ENCODE measurements at places on chromosomes 6 and 20.

GRCh38 chr20:51116765-51117686 lies 94.1 kb upstream of the KCNG1 start:
- DNase-seq: no peak

DNA sequence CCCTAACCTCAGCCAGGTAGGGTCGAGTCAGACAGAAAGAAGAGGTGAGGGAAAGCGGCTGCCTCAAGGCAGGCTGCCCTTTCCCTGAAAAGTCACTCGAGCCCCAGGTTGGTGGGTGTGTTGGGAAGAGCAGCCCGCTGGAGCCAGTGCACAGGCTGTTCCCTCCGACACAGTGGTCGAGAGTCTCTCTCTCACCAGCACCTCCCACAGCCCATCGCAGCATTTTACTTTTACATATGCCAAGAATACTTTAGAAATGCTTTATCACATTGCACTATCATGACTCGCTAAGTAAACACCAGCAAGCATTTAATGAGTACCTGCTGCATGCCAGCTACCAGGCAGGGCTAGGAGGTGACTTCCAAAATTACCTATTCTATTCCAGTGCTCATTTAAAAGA lies 1.7 kb downstream of the PRPH2 start:
- no peak for DNase-seq

- no peak for DNase-seq
These were observed 58.0 kb upstream of the SLC4A11 start for GRCh38 chr20:3297079-3297378.

GRCh38 chr6:118764766-118765165 lies 113.4 kb upstream of the CEP85L start:
- DNase-seq: no peak

DNA sequence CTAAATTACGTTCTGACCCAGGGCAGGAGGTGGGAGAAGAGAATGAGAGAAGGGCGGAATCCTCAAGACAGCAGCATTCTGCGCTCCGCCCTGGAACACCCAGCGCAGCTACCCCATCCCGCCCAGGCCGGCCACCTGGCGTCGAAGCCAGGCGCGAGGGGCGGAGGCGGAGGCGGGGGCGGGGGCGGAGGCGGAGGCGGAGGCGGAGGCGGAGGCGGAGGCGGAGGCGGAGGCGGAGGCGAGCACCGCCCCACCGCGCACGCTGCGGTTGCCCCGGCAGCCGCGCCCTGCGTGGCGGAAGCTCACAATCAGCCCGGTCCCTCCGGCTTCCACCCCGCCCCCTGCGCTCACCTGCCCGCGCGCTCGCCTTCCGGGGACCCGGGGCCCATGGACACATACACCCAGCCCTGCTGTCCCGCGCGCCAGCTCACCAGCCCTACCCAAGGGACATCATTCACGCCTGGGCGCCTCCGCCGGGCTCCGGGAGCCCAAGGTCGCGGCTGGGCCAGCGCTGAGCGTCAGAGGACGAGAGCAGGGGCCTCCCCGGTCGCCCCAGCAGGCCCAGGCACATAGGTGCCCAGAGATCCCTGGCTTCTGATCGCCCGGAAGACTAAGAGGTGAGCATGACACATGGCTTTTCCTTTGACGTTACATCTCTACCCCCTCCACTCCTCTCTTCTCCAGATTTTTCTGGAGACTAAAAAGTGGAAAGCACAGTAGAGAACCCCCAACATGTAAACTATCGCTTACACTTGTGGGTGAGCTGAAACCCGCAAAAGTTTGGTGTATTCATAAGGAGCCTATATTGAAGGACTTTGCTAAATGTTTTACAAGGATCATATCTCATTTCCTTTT lies at the start of gene ANKEF1:
ANKEF1 (plus strand) TSS at position 271 of the 855 bp plus-strand sequence. CDS start 3,315 bp downstream, outside the sequence.
- peak; percentile 45 for DNase-seq

DNA sequence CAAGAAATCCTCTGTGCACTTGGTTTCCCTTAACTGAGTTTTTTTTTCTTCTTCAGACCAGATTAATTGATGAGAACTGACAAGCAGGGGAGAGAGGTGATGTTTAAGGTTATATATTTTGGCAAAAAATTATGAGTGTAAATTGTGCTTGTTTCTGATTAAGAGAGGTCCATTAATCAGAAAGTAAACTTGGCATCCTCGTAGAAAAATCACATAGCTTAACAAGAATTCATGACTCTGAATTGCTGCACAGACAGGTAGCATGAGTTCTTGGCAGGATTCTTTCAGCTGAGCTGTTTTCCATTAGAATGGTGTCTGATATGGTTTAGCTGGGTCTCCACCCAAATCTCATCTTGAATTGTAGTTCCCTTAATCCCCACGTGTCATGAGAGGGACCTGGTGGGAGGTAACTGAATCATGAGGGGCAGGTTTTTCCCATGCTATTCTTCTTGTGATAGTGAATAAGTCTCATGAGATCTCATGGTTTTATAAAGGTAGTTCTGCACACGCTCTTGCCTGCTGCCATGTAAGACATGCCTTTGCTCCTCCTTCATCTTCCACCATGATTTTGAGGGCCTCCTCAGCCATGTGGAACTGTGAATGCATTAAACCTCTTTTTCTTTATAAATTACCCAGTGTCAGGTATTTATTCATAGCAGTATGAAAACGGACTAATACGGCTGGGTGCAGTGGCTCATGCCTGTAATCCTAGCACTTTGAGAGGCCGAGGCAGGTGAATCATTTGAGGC lies 34.2 kb upstream of the DDR1 start:
- no peak for DNase-seq

DNA sequence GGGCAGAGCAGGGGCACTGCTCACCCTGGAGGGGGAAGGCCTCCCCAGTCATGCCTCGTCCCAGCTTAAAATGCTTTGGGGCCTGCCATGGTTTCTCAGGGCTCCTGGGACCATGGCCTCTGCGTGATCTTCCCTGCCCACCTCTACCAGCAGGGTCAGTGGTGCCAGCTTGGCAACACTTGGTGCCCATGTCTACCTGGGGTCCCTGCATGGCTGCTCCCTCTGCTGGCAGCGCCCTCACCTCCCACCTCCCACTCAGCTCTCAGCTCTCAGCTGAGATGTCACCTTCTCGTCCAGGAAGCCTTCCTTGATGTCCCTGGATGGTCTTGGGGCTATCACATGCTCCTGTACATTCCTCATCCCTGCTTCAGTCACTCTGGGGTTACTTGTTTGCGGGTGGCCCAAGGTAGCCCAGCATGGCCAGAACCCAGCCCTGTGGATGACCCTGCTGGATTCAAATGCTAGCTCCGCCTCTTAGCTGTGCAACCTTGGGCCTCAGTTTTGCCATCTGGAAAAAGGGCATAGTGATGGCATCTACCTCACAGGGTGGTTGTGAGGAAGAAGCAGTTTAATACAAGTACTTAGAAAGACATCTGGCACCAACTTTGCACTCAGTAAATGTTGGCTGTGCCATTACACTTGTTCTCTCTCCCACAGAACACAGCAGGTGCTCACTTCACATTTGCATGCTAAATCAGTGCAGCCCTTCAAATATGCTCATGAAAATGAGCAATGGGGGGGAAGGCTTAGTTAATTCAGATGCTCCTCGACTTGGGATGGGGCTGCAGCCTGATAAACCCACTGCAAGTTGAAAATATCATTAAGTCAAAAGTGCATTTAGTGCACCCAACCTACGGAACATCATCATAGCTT lies 53.5 kb upstream of the PTPN1 start:
- DNase-seq: no peak

DNA sequence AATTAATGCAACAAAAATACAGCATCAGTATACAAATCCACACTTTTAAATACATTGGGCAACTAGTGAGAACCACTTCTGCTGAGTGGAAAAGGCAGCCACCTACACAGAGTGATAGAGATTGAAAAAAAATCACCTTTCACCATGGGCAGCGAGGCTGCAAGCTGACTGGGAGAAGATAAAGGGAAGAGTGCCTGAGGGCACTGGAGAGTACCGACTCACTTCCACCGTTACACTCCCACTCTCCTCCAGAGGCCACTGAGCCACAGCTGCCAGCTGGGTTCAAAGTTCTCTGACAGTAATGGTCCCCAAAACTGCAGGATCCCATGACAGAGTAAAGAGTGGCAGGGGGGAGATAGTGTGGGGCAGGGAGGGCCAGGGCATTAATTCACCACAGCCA lies 24.1 kb downstream of the PXT1 start:
- no peak for DNase-seq

- DNase-seq: no peak
These were observed 2.7 kb downstream of the ITCH start for GRCh38 chr20:34365765-34366213.

- DNase-seq: no peak
These were observed 28.0 kb downstream of the CAPN11 start for GRCh38 chr6:44186635-44187025.

- DNase-seq: no peak
These were observed 154.6 kb downstream of the SOBP start for GRCh38 chr6:107644513-107644912.

- no peak for DNase-seq
These were observed 371.2 kb downstream of the PREX1 start for GRCh38 chr20:48456366-48457192.

DNA sequence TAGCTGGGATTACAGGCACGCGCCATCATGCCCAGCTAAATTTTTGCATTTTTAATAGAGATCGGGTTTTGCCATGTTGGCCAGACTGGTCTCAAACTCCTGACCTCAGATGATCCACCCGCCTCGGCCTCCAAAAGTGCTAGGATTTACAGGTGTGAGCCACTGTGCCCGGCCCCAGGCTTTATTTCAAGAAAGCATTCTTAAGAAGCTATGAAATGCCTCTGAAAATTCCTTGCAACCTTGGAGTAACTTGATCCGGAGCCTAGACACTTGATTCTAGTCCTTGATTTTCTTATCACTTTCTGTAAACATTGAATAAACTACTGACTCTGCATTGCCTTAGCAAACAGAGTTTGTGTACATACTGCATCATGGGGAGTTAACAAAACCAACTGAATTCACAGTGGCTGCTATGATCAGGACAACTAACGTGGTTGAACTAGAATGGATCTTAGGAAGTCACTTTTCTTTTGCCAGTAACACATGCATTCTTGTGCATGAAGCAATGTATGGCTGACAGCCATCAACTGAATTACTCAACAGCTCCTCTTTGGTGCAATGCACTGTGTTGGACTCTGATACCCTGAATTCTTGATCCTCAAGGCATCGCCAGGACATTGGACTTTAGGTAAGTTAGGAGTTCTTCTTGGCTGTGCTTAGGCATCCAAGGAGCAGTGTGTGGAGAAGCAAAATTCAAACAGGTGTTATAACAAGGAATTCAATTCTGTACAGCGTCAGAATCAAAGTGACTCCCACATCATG lies 102.8 kb upstream of the TMEM170B start:
- no peak for DNase-seq
